ENCODE measurements at places on chromosomes 1 and 21.

- no peak for DNase-seq
Measured at GRCh38 chr21:38902608-38903445, 97.1 kb downstream of the ETS2 start.

GRCh38 chr1:101013776-101014175 is 11.8 kb downstream of the DPH5 start:
- no peak for DNase-seq

DNA sequence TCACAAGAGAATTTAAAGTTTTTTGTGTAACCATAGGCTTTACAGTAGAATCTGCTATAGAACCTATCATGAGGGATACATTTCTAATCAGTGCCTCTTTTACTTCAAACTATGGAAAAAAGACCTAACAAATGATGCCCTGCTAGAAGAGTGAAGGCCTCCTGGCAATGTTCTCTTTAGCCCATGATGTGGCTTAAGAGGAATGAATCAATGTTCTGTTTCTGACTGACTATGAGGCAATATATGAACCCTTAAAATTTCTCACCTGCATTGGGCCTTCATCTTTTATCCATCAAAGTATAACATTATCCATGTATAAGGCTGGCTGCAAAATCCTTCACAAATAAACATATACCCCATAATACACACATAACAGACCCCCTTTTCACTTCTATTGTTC is 65.7 kb upstream of the IL12RB2 start:
- DNase-seq, result no peak

GRCh38 chr1:201504179-201504631 is 2.7 kb downstream of the CSRP1 start:
- no peak for DNase-seq

DNA sequence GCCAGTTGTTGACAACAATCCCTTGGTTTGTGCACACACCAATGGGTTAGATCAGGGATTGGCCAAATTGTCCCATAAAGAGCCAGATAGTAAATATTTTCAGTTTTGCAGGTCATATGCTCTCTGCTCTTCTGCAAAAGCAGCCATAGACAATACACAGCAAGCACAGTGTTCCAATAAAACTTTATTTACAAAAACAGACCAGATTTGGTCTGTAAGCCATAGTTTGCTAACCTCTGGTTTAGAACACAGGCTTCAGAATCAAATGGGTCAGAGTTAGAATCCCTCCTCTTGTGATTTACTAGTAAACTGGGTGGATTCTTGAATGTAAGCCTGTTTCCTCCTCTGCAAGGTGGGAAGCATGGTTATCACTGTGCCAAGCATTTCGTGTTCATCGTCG is 65.3 kb upstream of the EFHD2 start:
- no peak for DNase-seq

DNA sequence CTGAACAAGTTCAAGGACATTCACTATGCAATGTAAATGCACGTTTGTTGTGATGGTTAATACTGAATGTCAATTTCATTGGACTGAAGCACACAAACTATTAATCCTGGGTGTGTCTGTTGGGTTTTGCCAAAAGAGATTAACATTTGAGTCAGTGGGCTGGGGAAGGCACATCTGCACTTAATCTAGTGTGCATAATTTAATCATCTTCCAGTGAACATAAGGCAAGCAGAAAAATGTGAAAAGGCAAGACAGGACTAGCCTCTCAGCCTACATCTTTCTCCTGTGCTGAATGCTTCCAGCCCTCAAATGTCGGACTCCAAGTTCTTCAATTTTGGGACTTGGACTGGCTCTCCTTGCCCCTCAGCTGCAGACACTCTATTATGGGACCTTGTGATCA is 40.1 kb downstream of the PRPF38A start:
- no peak for DNase-seq

- DNase-seq, result no peak
Measured at GRCh38 chr21:42525676-42526378, 12.2 kb downstream of the SLC37A1 start.

DNA sequence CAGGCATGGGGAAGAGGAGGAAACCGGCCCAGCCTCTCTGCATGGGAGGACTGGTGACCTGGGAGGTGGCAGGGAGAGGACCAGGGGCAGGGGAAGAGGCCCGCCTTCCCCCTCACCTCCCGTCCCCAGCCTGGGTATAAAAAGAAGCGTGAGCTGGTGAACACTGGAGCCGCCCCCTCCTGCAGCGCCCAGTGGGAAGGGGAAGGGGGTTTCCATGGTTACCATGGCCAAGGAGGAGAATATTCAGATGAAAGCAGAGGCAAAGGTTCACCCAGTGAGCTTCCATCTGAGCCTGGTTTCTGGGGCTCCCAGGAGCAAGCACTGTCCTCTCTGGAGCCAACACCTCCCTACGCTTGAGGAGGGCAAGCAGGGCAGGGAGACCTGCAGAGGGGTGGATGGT is 54.9 kb downstream of the ACOT7 start:
- no peak for DNase-seq

- no peak for DNase-seq
Measured at GRCh38 chr1:187313115-187313514, 484.4 kb downstream of the PLA2G4A start.

GRCh38 chr1:76187436-76187835 is 112.9 kb downstream of the ST6GALNAC3 start:
- no peak for DNase-seq

GRCh38 chr1:244628789-244629188 is 24.1 kb upstream of the DESI2 start:
- no peak for DNase-seq

DNA sequence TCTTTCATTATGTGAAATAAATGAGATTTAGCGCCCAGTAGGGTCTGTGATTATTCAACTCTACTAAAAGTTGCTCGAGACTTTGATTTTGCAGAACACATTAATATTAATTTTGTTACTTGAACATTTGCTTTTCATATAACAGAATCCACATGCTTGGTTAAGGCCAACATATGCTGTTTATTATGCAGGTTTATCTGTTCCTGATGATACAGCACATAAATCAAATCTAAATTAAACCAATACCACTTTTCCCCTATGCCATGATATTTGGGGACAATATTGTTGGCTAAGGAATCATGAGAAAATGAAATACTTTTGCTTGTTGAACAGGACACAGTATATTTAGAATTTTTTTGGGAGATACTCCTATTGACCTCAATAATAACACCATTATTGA is 291.1 kb downstream of the USP25 start:
- no peak for DNase-seq

DNA sequence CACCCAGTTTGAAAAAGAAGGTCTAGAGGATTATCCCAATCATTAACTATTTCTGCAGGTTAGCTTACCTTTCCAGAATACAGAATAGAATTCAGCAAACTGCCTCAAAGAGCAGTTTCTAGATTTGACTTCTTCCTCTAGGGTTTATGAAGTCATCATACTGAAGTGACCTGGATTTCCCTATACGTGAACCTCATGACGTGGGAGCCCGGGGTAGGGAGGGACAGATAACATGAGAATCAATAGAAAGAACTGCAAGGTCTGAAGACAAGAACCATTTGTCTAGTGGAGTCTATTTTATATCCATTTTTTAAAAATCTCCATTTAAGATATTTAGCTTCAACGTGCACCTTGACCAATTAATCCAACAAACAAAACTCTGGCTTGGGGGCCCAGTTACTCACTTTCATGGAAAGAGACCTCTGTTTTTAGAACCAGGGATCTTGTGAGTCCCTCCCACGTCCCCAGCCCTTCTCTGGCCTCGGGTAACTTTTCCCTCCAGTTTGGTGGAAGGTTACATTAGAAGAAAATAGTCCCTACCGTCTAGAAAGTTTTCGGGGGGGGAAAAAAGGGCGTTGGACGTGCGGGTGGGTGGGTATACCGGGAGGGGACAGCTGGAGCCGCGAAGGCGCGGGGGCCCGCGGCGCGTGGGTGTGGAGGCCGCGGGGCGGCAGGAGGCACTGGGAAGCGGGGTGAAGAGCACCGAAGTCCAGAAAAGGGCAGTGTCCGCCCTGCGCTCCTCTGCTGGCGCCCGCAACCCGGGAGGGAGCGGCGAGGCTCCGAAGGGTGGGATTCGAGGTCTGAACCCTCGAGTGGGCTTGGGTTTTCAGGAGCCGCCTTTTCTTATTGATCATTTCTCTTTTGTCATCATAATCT is 13.8 kb upstream of the POGZ start:
- peak; percentile 60 for DNase-seq
